ENCODE measurements at places on chromosomes 1 and 21.
A peak's percentile ranks its signal among the peaks of the same experiment; 100 is the strongest.

GRCh38 chr1:174519844-174520243 is 72.1 kb downstream of the GPR52 start:
- DNase-seq = no peak

GRCh38 chr1:104665300-104665699 is 915.6 kb downstream of the AMY1C start:
- DNase-seq = no peak

- DNase-seq = no peak
Observed at GRCh38 chr21:36388835-36389234, 3.6 kb downstream of the CHAF1B start.

GRCh38 chr21:28754862-28755261 is 237.8 kb downstream of the LTN1 start:
- no peak for DNase-seq

GRCh38 chr1:57789936-57790335 is 366.1 kb upstream of the DAB1 start:
- DNase-seq = no peak

DNA sequence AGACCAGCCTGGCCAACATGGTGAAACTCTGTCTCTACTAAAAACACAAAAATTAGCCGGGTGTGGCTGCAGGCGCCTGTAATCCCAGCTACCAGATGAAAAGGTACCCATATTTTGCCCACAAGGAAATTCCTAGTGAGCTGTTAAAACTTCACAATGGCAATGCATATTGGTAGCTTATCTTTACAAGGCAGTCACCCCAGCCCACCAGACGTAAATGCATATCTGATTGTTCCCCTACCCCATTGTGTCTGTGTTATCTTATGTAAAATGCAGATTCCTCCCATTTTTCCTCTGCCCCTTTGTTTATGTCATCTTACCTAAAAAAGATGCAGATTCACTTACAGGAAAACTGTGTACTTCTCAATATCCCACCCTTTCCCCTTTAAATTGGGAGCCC is 103.1 kb upstream of the SLC2A1 start:
- DNase-seq = no peak

- DNase-seq = peak; percentile 29
Observed at GRCh38 chr1:221994274-221994698, 252.4 kb upstream of the DUSP10 start.

DNA sequence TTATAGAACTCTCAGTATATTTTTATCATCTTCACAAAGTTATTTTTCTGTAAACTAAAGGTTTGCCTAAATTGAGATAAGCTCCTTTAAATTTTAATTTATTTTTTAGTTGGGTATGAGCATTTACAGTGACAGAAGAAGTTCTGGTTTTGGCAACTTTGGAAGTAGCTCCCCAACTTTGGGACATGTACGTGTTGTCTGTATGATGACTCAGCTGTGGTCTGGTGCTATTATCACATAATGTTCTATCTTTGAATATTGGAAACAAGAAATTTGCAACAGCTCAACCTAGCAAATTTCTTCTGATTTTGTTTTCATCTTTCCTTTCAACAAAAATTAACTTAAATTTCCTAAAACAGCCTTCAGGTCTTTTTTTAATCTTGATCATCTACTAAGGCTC is 46.6 kb upstream of the C1orf105 start:
- DNase-seq = no peak

DNA sequence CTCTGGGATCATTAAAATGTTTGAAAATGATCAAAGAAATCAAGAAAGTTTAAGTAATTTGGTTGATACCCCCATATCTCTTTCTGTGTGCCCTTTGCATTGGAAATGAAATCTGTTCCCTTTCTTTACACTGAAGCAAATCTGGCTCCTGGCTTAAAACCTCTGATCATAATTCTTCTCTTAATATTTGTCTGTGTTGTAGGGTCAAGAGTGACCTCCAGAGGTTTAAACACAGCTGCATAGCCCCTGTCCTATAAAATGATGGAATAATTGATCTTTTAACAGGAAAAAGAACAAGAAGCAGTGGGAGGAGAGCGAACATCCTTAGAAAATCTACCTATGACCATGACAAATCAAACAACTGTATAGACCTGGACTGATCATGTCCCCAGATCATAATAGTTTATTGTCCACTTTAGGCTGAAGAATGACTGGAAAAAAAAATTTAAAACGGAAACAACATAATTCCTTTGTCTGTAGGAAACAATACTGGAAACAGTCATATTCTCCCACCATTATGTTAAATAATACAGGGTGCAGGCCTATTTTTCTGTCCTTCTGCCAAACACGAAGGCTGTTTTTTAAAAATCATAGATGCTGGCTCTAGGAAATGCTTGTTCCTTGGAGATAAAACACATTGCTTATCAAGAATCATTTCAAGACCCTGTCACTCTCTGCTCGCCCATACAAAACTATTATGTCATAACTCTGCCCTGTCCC is 184.3 kb downstream of the NEGR1 start:
- no peak for DNase-seq

GRCh38 chr1:205313563-205314308 is 7.8 kb downstream of the NUAK2 start:
- peak; percentile 65 for DNase-seq

- DNase-seq = peak; percentile 50
Observed at GRCh38 chr1:92784021-92784638, 778 bp downstream of the EVI5 start.

DNA sequence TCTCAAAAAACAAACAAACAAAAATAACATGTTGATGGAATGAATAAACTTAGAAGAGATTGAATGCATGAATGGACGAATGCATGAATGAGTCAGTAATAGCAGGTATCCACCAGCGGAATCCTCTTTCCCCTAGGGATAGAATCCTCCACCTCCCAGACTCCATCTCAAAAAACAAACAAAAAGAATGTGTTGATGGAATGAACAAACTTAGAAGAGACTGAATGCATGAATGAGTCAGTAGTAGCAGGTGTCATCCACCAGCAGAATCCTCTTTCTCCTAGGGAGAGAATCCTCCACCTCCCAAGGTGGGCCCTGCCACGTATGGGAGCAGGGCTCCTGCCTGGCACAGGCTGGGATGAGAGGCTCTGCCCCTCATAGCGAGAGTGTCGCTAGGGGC is 26.8 kb upstream of the RNF19B start:
- no peak for DNase-seq

GRCh38 chr1:202628646-202629215 is 81.5 kb downstream of the SYT2 start:
- no peak for DNase-seq

GRCh38 chr1:51654000-51654399 is 37.1 kb downstream of the OSBPL9 start:
- DNase-seq = no peak

DNA sequence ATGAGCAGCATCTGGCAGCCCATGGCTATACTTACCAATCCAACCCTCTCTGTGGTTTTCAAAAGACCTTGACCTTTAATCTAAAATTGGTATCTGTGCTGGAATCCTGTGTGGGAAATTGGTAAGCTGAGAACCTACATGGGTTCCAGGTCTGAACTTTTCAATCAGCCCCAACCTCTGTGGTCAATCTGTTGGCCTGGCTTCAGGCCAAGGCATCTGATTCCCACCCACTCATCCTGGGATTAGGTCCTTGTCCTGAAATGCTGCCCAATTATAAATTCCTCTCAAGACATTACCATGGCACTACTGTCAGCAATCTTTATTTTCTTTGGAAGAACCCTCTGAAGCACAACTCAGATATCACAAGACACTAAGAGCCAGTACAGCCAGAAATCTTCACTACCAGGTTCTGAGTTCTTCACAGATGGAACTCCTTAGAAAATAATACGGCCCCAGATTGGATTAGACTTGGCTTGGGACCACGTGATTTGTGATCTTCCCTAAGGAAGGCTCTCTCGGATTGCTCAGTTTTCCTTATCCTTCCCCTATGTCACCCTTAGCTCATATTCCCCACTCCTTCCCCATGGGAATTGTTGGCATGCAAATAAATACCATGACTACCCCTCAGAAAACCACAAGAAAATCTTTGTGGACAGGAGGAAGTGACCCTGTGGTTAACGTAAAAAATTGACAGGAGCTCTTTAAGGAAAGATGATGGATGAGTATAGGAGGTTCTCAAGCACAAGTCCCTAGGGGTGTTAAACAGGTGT is 207.9 kb upstream of the ST6GALNAC5 start:
- no peak for DNase-seq

DNA sequence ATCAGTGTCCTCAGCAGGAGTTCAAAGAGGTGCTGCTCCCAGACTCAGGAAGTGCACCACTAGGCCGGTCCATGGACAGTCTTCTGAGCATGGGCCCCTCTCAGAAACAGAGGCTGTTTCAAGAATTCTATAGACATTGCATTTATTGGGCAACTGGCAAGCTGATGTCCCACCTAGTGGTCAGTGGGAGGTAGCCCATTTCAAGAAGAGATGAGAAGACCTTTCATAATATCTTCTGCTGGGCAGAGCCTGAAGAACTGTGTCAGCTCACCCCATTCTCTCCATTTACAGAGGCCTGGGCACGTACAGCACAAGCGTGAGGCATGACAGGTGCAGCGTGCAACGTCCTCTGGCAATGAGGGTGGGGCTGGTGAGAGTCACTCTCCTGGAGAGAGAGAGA is 216.0 kb downstream of the DYRK1A start:
- no peak for DNase-seq

GRCh38 chr1:41776891-41777441 is 141.8 kb downstream of the HIVEP3 start:
- no peak for DNase-seq

GRCh38 chr1:229370601-229371021 is 27.8 kb upstream of the CCSAP start:
- DNase-seq = no peak

DNA sequence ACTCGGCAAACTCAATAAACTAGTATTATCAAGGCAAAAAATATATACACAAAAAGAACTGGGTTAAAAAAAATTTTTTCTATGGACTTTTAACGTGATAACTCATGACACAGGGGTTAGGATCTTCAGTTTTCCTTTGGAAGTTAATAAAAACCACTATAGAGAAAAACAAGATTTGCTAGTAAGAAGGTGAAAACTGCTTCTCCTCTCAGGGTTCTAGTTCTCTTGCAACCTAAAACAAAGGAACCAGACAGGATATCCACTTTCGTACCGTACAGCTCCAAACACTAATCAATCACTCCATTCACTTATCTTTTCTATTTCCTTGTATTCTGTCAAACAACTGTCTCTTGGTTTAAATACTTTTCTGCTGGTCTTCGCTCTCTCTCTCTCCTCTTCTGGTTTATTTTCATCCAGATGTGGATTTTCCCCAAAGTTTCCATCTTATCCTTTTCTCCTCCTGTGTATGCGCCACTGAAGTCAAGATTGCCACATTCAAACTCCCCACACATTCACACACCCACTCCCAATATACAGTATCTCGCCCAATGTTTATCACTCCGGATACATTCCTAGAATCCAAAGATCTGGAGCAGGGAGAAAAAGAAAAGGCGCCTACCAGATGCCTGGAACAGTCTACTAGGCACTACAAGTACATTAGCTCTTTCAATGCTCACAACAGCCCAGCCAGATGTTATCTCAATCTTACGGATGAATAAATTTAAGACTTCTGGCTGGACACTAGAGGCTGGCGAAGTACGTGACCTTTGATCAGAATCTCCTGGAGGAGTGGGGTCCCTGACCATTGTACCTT is 775 bp upstream of the PRPF38B start:
- no peak for DNase-seq

GRCh38 chr1:157969697-157970485 is 23.6 kb upstream of the KIRREL1 start:
- DNase-seq = no peak

GRCh38 chr1:172698224-172698623 is 39.3 kb downstream of the FASLG start:
- DNase-seq = no peak

DNA sequence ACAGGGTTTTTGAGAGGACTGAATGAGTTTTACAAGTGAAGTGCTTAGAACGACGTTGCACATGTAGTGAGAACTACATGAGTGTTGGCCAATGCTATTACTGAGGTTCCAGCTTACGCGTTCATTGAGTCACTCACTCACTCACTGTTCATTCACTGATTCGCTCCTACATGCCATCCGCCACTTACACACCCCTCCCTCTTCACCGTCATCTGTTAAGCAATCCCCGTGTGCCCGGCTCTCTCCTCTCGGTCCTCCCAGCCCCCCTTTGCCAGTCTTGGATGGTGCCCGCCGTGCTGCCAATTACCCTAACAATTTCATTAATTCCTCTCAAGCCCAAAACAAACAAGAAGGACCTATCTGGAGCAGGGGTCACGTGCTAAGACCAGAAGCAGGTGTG is 27.3 kb upstream of the EPHA2 start:
- no peak for DNase-seq

DNA sequence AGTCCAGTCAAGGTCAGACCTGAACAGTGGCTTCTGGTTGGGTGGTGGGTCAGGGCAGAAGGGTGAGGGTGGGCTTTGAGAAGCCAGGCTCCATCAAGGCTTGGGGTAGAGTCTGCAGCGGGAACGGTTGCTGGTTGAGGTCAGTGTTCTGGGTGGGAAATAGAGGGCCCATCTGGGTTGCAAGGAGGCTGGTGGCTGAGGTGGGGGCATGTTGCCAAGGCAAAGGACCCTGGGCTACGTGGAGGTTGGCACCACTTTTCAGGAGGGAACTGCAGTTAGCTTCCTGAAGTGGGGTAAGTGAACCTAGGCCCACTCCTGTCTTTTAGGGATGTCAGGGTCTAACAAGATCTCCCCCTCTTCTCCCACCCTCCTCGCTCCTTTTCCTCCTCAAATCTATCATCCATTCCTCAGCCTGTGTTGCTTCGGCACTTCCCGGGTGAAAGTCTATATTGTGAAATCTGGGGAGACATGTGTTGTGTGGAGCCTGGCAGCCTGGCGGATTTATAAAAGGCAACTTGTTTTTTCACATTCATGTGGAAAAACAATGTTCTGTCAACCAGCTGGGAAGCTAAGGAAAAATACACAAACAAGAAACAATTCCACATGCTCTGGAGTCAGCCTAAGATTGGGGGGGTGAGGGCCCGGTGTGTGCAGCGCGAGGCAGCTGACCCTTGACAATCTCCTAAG is 1.5 kb downstream of the IL22RA1 start:
- no peak for DNase-seq

DNA sequence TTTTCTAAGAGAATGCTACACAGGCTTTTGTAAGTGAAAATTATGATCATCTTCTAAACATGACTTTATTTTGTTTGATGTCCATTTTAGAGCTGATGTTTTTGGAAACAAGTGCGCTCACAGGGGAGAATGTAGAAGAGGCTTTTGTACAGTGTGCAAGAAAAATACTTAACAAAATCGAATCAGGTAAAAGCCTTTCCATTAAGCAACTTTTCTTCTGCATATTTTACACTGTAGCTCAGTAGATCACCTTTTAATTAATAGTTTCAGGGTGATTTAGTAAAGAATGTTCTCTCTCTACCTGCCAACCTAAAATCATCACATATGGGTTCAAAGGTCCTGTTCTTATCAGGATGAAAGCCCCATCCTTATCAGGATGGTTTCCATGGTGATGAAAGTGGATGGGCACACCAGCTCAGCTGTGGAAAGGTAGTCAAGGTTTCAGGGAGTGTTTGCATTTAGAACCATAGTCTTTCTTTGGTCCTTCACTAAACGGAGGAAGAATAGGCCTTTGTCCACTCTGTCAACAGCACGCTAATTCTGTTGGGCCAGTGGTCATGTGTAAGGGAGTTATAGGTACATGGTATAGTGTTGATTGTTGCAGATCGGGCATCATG is 28.1 kb downstream of the RAB4A start:
- DNase-seq = no peak

Data from stimulated activated naive CD8-positive, alpha-beta T cell treated with anti-CD3 and anti-CD28 coated beads, Interleukin-15, Interleukin-2, amounts not matched to agents 100 U/mL and 50 U/mL, for 24 hours (primary cell).